ENCODE measurements at places on chromosomes 2 and 18.

DNA sequence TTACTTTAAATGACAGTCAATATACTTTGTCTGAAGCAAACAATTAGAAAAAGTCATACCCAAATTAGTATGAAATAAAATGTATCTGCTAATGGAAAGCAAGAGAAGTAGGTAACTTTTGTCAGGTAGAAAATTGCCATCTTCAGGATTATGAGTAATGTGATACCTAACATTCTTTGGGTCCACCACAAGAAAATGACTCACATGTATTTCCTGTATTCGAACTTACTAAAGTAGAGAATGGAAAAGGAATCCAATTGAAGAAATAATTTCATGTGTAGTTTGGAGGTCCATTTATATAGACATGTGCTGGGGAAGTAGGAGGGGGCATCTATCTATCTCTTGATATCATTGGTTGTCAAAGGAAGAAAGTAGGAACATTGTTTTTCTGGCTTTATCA is 636.2 kb upstream of the CHAC2 start:
- DNase-seq = no peak

- no peak for DNase-seq
Measured at GRCh38 chr18:31719363-31720006, 35.1 kb upstream of the B4GALT6 start.

- no peak for DNase-seq
Measured at GRCh38 chr2:43462866-43463641, 132.8 kb downstream of the THADA start.

- DNase-seq = no peak
Measured at GRCh38 chr18:48529796-48530195, 9.0 kb upstream of the CTIF start.

DNA sequence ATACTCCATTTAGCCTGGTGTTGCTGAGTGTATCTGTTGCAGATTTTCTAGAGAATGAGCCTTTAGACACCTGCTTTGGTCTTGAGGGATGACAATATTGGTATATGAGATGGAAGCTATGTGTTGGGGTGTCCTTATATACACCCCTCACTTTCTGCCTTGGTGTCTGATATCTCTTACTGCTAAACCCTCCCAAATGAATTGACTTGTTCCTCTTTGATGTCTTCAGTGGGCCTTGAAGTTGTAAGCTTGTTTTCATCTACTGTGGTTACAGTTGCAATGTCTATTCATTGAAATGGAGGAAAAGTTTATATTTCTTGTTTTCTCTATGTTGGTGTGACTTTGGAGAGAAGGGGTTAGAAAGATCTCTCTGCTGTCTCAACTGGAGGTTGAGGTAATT is 18.9 kb downstream of the RAB10 start:
- no peak for DNase-seq

GRCh38 chr2:54967759-54968365 is 82.4 kb downstream of the RTN4 start:
- no peak for DNase-seq

DNA sequence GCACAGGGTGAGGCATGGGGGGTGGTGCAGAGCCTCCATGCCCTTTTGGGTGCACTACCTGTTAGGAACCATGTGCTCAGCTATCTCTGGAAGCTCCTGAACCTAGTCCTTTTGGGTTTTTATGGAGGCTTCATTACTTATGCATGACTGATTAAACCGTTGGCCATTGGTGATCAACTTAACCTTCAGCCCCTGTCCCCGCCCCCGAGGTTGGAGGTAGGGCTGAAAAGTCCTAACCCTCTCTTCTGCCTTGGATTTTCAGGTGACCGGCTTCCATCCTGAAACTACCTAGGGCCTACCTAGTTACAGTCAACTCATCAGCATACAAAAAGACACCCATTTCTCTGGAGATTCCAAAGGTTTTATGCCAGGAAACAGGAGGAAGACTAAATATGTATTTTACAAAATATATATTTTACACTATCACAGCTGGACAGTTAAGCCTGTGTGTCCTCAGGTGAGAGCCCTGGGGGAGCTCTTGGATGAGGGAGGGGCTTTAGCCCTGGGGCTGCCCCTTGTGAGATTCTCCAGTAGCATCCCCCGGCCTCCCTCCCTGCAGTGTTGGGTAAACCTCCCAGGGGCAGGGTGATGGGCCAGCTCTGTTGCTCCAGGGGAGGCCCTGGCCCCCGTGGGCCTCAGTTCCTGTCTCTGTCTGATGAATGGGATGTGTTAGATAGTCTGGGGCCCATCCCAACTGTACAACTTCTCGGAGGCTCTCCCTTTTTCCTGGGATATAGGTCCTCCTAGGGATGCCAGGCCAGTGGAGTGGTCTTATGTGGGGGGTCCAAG is 24.1 kb downstream of the GLI2 start:
- DNase-seq = no peak

DNA sequence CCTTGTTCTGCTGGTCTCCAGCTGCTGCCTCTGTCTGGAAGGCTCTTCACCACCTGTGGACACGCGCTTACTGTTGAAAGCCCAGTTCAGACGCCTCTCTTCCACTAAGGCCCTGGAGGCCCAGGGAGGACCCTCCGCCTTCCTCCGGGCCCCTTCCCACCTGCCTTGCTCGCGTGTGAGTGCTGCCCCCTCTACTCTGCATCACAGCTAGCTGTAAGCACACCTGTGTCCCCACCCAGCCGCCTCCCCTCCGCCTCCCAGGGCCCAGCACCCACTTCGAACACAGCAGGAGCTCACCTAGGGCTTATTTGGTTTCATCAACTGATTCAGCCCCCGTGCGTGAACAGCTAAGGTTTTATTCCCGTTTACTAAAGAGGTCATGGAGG is 49.7 kb downstream of the KCNF1 start:
- no peak for DNase-seq

DNA sequence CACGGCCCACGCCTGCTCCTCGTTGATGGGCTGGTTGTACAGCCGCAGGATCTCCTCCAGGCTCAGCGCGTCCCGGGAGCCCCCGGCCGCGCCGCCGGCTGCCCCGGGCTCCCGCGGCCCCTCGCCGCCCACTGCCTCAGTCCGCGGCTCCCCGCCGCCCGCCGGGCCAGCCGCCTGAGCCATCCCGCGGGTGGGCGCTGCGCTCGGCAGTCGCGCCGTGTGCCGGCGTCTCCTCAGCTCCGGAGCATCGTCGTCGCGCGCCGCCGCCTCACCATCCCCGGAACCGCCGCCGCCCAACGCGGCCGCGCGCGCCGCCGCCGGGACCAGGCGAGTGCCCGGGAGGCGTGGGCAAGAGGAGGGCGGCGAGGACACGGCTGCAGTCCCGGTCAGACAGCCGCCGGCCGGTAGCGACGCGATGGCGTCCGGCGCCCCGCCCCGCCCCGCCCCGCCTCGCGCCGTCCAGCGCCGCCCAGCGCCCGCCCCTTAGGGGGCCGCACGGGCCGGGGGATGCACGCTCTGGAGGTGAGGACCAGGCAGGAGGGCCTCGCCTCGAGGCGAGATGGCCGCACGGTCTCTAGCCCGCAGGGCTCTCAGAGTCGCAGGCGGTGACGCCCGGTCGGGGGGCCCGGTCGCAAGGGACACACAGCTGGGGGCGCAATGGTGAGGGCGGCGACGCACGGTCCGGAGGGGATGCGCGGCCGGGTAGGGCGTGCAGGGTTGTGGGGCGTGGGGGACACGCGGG is at the start of gene SPIRE1:
Gene SPIRE1 (minus strand): TSS at position 424 of the 742 bp plus-strand sequence. CDS start 241 bp downstream, at position 183.
- no peak for DNase-seq

GRCh38 chr2:42957109-42957860 is 164.9 kb upstream of the HAAO start:
- no peak for DNase-seq

DNA sequence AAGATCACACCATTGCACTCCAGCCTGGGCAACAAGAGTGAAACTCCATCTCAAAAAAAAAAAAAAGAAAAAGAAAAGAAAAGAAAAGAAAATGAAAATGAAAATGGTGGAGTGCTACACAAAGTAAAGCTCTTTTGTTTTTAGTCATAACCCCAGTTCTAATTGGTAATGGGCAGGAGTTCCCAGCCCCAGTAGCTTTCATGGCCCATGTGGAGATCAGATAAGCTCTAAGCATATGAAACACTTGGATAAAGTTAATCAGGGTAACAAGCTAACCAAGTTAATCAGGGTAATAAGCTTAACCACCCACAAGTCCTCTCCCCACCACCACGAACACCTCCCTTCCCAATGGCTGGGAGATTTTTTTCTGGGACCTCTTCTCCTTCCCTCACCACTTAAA is 240.8 kb downstream of the BCL11A start:
- no peak for DNase-seq

- DNase-seq = no peak
Measured at GRCh38 chr2:60530660-60531281, 22.7 kb downstream of the BCL11A start.

DNA sequence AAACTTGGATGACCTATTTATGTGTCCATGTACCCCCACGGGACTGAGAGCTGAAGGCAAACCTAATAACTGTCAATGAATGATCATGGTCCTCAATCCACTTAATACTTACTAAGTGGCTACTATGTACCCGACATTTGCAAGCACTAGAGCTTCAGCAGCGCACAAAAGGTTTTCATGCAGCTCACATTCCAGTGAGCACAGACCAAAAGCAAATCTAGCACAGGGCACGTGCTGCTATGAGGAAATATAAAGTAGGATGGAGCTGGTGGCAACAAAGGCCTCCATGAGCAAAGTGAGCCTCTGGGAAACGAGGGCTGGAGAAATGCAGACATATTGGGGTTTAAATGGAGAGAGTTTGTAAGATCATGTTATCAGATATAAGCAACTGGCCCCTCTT is 3.5 kb downstream of the SLC40A1 start:
- no peak for DNase-seq

GRCh38 chr2:171095014-171095582 is 65.6 kb downstream of the TLK1 start:
- no peak for DNase-seq

- no peak for DNase-seq
Measured at GRCh38 chr18:66222174-66222573, 381.7 kb downstream of the CDH19 start.

DNA sequence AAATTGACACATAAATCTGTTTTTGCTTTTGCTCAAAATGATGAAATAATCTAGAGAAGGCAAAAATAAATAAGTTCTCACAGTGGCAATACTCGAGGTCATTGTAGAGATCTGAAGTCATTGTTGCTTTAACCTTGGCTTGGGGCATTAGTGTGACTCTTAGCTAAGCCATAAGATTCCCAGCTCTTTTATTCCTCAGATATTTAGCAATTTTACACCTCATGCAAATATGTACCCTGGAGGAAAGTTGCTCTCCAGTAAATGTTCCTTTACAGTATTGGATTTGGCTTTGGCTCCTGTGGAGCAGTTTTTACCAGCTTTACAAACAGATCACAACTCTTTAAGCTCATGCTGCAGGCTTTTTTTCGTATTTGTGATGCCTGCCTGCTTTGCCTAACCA is 134.2 kb upstream of the NABP1 start:
- no peak for DNase-seq

DNA sequence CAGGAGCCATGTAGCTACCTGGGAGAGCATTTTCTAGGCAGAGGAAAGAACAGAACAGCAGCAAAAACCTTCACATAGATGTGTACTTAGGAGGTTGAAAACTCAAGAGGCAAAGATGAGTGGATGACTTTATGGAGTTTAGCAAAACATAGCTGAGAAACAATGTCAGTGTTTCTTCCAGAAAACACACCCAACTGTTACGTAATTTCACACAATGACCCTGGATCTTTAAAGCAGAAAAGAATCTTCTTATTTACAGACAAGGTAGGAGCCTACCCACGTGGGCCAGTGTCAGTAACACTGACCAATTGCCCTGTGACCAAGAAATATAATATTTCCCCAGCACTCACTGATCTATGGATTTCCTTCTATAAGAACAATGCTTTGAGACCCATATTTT is 254.6 kb downstream of the CDH20 start:
- no peak for DNase-seq

- DNase-seq = no peak
Measured at GRCh38 chr18:45566025-45566740, 49.1 kb upstream of the SLC14A2 start.

DNA sequence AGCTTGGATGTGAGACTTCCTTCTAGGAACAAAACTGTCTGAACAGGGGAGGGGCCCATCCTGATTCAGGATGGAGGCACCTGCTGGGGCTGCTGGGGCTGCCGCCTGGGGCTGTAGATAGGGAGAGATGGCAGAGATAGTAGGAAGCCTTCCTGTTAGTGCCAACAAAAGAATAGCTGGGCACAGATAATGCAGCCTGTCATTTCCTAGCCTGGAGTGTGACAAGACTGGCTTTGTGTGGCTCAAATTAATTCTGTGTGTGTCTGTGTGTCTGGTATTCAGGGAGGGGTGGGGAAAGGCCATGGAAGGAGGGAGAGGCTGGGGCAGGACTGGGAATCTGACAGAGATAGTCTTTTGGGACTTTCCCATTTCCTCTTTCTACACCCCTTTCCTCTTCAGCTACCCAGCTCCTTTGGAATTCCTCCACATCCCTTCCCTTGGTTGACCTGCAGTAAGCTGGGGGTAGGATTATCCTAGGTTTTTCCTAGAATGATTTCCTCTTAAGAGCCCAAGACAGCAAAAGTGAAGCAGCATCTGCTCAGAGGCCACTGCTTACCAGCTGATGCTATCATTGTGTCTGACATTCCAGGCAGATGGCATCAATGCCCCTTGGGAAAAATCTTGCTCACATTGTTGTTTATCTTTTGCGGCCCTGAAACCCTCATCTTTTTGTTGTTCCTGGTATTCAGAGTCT is 144.9 kb upstream of the LHCGR start:
- peak; percentile 16 for DNase-seq

DNA sequence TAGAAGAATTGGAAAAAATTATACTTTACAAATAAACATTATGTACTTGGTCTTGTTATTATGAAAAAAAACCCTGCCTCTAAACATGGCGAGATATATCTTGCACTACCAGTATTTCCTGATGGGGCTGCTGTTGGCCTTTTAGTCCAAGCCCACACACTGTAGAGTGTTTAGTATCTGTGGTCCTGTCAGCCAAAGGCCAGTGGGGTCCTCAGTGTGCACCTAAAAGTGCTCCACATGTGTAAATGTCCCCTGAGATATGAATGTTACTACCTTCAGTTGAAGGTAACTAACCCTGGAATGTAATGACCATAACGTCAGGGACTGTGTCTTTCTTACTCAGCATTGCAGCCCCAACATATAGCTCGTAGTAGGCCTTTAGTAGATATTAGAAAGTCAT is 71.1 kb upstream of the HK2 start:
- no peak for DNase-seq

- no peak for DNase-seq
Measured at GRCh38 chr2:157990173-157990572, 111.5 kb upstream of the UPP2 start.

DNA sequence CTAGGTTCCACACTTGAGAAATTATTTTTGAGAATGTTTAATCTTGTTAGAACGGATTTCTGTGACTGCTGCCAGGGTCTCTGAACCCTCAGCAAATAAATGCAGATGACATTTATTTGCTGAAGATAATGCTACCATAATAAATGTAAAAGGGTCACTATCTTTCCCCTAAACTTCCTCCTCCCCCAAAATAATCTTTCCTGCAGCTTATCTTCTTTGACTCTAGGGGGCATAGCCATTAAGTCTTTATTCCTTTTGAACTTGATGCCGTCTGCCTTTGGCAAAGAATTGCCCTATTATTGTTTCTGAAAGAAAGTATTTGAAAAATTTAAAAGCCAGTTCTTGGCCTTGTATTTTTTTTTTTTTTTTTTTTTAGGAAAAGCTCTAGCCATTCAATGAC is 63.6 kb upstream of the ACSL3 start:
- peak; percentile 79 for DNase-seq
